ENCODE measurements at places on chromosomes 16 and 17.

DNA sequence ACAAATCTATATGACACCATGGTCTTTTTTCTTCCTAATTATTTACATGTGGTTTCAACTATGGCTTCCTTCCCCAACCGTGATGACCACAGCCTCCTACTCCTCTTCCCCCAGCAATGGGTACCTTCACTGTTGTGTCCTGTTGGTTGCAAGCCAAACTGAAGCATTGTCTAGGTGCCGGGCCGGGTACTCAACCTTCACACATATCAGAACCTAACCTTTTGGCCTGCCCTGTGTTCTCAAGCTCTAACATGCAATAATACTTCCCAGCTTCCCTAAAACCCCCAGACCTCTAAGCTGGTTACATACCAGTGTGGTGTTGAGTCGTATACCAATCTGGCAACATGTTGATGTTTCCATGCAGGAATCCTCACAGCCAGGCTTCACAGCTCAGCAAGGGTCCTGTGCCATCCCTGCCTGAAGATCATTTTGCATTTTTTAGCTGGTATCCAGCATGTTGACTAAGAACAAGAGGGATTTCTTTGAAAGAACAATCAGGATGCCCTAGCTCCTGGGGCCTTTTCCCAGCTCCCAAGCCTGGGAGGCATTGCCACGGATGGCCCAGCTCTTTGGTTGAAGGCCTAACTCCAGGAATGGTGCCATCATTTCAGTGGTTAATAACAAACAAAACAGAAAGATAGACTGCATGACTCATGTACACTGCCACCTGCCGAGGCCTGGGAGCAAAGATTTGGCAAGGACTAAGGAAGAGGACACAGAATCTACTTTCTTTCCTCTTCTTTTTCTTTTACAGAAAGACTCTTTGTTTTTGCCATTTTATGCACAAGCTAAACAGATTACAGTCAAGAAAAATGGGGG lies 373.7 kb upstream of the SALL1 start:
- DNase-seq = peak; percentile 59

DNA sequence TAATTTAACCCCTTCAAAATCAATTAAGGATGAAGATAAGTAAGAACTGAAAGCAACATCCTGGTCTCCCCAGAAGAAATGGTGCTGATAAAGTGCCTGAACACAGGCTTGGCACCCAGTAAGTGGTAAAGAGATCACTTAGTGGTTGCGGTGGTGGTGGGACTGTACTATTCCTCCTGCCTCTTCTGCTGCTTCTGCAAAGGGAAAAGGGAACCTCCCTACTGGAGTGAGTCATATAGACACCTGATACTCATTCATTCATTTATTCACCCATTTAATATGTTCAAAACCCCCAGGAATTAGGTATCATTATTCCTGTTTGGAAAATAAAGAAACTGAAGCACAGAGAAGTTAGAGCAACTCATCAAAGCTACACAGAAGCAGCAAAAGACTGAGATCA lies 60.6 kb downstream of the CDYL2 start:
- DNase-seq = no peak

DNA sequence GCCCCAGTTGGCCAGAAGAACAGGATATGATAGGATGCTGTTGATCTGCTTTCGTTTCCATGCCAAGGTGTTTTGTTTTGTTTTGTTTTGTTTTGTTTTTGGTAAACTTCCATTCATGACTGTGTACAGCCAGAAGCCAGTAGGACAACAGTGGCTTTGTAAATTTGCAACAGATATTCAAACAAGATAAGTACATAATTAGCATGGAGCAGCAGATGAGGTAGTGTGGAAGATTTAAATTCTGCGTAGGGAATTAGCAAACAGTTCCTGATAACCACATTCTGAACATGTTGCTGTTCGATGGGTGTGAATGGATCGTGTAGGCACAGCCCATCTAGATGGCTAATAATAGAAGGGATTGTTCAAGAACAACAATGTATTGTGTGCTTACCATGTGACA lies 1080.1 kb upstream of the RBFOX1 start:
- DNase-seq = no peak

- no peak for DNase-seq
These were observed 75.5 kb downstream of the RPA1 start for GRCh38 chr17:1905190-1905913.

GRCh38 chr17:76504117-76504516 lies 2.9 kb upstream of the RHBDF2 start:
- no peak for DNase-seq

- DNase-seq = peak; percentile 27
These were observed 8.0 kb upstream of the VAT1L start for GRCh38 chr16:77780378-77780837.

- no peak for DNase-seq
These were observed 977 bp downstream of the NAGPA start for GRCh38 chr16:5032748-5033167.

DNA sequence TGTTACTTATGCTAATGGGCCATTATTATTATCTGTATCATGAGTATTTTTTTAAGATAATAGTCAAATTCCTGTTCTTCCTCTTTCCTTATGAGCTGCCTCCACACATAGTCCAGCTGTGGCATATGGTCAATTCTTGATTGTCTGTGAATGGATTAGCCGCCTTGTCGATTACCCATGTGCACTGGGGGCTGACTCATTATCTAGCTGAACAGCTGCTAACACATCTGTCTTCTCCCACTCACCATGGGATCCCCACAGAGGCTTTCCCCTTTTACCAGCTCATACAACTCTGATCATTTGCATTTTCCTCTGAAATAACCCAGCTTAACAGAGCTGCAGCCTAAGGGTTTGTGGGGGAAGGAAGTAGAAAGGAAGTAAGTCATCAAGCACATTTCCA lies 915.0 kb downstream of the CDH11 start:
- no peak for DNase-seq

- DNase-seq = no peak
These were observed 14.6 kb upstream of the KCTD13 start for GRCh38 chr16:29940656-29941055.

DNA sequence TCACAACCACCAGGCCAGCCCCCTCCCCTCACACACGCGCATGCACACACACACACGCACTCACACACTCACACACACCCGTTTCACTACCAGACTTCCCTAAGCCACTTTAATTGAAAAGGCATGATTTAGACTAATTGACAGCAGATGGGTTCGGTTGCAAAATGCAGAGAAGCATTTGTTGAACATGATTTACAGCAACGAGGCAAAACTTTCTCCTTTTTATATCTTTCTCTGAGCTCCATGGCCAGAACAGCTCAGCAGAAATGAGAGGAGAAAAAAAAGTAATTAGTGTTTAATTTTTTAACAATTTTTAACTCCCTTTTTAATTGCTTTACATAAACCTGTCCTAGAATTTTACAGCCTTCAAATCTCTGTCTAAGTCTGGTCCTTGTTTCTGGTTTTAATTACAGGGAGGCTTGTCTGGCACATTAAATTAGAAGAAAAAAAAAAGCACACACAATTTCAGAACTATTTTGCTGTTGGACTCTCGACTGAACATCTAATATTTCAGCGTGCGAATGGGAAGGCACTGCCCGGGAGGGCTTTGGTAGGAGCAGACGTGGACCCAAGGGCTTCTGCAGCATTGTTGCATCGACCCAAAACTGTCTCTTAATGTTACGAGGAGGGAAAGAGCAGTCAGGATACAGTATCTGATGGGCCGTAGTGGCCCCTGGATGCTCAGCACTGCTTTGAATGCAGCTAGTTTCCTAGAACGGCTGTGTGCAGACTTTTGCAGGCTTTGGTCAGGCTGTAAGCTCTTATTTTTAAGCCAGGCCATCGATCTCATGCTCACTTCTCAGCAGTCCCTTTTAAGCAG lies 255.9 kb downstream of the SOX9 start:
- DNase-seq = no peak

DNA sequence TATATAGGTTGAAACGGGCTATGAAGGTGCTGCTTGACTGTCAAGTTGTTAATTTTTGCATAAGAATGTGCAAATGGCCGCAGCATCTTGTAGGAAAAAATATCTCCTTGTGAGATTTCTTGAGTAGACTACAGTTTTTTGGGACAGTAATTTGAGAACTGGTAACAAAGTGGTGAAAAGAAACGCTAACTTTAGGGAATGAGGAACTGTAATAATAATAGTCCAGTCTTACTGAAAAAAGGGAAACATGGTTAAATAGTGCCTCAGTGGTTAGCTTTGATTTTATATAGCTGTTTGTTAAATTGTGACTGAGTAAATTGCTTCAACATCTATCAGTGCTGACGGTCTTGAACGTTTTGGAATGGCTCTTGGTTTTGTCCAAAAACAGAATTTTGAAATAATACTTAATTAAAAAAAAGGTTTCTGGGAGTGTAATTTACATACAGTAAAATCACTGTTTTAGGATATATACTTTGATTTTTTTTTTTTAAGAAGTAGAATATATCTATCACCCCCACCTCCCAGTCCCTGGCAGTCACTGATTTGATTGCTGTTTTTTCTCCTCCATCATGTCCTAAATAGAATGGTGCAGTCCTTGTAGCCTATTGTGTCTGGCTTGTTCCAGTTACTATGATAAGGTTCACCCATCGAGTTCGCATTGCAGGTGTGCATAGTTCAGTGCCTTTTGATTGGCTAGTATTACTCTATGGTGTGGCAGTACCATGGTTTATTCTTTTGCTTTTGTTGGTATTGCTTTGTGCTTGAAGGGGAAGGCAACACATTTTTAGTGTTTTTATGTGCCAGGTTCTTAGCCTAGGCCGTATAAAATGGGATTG lies 2.8 kb downstream of the HAPSTR1 start:
- no peak for DNase-seq

DNA sequence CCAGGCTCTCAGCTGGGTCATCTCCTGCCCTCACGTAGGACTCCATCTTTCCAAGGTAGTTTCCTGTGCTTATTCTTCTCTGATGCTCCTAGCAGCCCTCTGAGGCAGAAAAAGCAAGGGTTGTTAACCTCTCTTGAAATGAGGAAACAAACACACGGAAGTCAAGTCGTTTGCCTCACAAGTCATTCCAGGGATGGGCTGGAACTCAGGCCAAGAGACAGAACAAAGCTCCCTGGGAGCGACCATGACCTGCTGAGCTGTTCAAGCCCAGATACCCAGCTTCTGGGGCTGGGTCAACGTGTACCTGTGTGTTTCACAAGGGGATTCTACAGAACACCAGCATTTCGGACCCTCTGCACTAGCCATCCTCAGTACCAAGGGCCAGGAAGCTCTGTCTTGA lies 28.1 kb downstream of the SRL start:
- DNase-seq = no peak

- DNase-seq = peak; percentile 99
These were observed 54.1 kb upstream of the BCAR1 start for GRCh38 chr16:75305364-75306098.

GRCh38 chr16:4859190-4859899 lies 12.1 kb downstream of the UBN1 start:
- no peak for DNase-seq

DNA sequence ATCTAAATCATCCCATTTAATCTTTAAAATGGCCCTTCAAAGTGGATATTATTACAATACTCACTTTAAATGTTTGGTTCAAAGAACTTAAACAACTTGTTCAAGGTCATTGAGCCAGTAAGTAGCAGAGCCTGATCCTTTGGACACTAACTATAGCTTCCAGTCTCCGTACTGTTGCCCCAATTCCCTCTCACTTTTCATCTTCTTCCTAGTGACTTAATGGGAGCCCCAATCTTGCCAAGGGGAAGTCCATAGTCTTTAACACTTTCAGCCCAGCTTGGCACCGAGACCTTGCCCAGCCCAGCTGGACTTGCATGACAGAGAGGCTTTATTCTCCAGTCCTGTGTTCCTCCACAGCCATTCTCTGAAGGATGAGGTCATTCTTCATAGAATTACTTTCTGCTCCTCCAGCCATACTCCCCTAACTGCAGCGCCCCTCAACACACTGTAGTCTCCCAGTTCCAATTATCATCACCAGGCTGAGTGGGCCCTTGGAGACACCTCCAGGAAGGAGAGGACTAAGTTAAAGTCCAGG lies 49.2 kb upstream of the NLK start:
- no peak for DNase-seq

GRCh38 chr17:40283662-40284061 lies 4.0 kb upstream of the CDC6 start:
- DNase-seq = peak; percentile 46

DNA sequence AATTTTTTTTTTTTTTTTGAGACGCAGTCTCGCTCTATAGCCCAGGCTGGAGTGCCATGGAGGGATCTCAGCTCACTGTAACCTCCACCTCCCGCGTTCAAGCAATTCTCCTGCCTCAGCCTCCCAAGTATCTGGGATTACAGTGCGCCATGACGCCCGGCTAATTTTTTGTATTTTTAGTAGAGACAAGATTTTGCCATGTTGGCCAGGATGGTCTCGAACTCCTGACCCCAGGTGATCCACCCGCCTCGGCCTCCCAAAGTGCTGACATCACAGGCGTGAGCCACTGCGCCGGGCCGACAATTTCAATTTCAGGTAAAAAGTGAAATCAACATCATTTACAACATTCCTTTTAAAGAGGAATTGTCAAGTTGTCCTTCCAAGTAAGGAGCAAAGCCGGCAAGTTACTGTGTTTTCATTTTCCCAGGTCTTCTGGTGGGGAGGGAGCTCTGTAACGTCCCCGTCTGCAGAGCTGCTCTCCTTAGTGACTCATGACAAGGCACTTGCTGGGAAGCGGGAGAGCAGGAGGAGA lies 873 bp downstream of the NPLOC4 start:
- DNase-seq = no peak

DNA sequence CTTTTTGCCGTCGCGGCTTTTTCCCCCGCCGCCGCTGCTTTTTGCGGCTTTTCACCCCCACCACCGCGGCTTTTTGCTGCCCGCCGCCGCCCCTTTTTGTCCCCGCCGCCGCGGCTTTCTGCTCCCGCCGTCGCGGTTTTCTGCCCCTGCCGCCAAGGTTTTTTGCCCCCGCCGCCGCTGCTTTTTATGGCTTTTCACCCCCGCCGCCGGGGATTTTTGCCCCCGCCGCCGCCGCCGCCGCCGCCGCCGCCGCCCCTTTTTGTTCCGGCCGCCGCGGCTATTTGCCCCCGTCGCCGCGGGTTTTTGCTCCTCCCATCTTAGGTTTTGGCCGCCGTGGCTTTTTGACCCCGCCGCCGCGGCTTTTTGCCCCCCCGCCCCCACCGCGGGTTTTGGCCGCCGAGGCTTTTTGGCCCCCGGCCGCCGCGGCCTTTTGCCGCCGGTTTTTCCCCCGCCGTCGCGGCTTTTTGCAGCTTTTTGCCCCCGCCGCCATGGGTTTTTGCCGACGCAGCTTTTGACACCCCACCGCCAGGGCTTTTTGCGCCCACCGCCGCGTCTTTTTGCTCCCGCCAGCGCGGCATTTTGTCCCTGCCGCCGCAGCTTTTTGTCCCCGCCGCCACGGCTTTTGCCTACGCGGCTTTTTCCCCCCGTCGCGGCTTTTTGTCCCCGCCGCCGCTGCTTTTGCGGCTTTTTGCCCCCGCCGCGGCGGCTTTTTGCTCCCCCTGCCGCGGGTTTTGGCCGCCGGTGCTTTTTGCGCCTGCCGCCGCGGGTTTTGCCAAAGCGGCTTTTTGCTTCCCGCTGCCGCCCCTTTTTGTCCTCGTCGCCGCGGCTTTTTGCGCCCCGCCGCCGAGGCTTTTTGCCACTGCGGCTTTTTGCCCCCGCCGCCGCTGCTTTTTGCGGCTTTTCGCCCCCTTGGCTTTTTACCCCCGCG lies 519.4 kb upstream of the WSB1 start:
- no peak for DNase-seq

Measured in A549 (cell line).